ENCODE measurements at places on chromosomes 12 and 14.

DNA sequence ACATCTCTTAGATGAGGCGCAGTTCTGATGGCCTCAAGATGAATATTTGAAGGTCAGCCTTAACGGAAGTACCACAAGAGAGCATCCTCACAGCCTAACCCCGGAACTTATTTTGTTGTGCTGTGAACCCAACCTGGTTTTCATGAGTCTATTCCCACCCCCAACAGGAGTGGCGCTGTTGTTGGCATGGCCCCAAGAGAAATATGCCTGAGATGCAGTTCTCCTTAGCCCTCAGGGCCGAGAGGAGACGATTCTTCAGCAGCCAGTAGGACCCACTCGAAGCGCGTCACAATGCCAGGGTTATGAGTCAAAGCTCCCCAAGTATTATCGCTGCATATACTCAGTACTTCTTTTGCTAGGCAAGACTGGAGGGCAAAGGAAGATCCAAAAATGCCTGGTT is 24.5 kb upstream of the BCL11B start:
- DNase-seq = no peak

DNA sequence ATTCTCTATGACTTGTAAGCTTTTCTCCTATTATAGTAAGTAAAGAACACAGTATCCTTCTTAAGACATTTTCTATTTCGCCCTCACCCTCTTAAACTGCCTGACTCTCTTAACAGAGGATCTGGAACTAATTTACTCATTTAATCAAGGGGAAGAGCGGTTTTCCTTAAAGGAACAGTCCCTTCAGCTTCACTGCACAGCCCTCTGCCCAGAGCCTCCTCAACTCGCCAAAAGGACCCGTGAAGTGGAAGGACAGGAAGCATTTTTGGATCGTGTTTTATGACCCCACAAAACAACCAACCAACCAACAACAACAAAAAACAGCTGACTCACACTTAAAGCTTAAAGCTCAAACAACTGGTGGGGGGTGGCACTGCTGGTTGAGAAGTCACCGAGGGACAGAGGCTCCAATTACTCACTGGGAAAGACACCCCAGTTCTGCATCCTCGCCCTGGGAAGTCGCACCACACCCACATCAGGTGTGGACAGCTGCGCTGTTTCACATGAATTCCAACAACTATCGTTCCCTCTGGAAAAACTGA is 35.7 kb downstream of the NID2 start:
- no peak for DNase-seq

GRCh38 chr12:68304626-68305025 is 27.5 kb downstream of the MDM1 start:
- no peak for DNase-seq

GRCh38 chr14:94408546-94409095 is 20.2 kb upstream of the SERPINA1 start:
- no peak for DNase-seq

- DNase-seq = no peak
These were observed at the start of gene FBRSL1 for GRCh38 chr12:132489602-132490266. Gene FBRSL1 (plus strand): TSS chr12:132490151.

Measured in AG04449 (cell line).